8988T (cell line): ENCODE measurements at places on chromosomes 12 and 14.

GRCh38 chr12:117994551-117995438, 21.7 kb upstream of the RFC5 start:
- DNase-seq, result no peak

GRCh38 chr12:56634242-56634836, 4.2 kb upstream of the BAZ2A start:
- DNase-seq, result peak; percentile 76

DNA sequence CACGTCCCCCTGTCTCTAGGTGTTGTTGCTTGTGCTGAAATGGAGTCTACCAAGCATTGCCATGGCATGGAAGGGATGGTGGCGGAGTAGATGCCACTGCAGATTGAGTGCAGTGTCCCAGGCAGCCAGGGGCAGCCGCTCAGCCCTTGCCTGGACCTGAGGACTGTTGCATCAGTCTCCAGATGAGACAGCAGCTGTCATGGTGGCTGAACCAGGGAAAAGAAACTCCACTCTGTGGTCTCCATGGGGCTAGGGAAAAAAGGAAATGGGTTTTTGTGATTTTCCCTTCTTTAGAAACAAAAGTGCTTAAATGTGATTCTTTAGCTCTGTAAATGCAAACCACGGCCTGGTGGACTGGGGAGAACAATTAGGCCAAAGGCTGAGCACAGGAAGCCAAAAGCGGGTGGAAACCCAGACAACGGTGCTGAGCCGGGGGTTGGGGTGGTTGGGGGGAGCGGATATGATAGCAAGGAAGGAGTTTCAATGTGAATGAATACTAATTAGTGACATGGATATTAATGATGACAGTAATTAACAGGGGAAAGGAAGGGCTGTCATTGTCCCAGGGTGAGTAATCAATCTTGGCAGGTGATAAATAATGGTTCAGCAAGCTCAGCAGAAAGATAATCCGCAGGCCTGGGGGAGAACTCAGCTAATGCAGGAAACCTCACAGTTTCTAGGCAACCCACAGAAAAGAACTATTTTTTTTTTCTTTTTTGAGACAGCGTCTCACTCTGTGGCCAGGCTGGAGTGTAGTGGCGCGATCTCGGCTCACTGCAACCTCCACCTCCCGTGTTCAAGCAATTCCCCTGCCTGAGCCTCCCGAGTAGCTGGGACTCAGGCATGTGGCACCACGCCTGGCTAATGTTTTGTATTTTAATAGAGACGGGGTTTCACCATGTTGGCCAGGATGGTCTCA, 442.6 kb downstream of the DPF3 start:
- no peak for DNase-seq

GRCh38 chr12:6774499-6775062, 2.3 kb downstream of the LAG3 start:
- no peak for DNase-seq

GRCh38 chr14:104441275-104442106, 138.1 kb upstream of the C14orf180 start:
- no peak for DNase-seq

DNA sequence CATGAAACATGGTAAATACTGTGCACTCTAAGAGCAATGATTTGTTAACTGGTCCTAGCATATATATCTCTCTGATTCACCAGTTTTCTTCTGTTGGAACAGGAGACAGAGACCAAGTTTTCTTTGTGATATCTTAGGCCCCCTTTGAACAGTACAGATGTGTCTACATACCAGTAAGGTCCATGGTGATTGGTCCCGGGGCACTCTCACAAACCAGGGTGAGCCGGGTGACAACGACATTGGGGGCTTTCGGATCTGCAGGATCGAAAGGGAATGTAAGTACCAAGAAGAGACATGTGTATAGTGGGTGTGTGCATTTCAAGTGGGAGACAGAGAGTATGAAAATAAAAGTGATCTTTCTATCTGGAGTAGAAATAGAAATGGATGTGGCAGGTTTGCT, 11.3 kb upstream of the ERP27 start:
- DNase-seq, result no peak

DNA sequence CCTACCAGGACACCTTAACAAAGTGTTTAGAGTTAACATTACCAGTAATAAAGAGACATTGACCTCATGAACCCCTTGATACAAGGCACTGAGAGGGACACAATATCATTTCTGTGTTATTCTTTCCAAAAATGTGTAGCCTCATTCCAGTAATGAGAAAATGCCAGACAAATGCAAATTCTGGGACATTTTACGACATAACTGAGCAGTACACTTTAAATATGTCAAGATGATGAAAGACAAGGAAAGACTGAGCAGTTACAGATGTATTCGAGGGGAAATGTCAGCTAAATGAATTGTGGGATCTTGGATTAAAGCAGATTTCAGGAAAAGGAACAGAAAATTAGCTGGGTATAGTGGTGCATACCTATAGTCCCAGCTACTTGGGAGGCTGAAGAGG, 255.6 kb downstream of the ERC1 start:
- DNase-seq, result no peak

DNA sequence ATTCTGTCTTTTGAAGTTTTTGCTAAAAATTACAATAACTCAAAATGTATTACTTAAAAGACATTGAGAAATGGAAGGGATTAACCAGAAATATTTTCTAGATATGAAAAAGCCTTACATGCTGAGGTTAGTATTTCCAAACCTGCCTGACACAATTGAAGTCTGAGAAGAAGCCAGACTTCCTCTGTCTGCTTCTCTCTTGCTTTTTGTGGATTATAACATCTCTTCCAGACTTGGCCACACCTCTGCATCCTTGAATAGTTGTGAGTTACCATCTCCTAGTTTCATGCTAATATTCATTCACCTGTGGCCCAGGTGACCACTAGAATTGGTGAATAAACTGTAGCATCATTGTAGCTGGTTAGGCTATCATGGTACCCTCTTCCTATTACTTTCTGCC, 497.6 kb downstream of the SLC16A7 start:
- DNase-seq, result no peak

DNA sequence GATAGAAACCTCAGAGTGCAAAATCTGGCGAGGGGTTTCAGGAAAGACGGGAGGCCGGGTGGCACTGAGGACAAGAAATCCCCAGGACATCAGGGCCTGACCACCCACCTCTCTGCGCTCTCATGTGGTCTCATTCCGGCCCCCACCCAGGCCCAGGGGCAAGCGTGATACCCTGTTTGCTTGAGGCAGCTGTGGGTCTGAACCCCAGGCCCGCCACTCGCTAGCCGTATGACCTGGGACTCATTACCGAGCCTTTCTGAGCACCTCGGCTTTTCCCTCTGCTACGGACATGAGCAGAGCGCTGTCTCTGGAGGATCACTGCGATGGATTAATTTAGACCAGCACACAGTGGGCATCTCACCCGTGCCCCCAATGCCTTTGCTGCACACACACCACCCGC, 25.5 kb upstream of the BCDIN3D start:
- DNase-seq, result no peak

- DNase-seq, result no peak
Measured at GRCh38 chr12:79127271-79127751, 262.7 kb downstream of the SYT1 start.

GRCh38 chr12:108622421-108622820, 11.3 kb downstream of the SELPLG start:
- DNase-seq, result no peak
